ENCODE measurements at places on chromosomes 1 and 21.

- DNase-seq, result no peak
Measured at GRCh38 chr1:119001181-119002027, 13.3 kb upstream of the TBX15 start.

GRCh38 chr1:117007719-117008013 is 6.1 kb downstream of the CD101 start:
- no peak for DNase-seq

DNA sequence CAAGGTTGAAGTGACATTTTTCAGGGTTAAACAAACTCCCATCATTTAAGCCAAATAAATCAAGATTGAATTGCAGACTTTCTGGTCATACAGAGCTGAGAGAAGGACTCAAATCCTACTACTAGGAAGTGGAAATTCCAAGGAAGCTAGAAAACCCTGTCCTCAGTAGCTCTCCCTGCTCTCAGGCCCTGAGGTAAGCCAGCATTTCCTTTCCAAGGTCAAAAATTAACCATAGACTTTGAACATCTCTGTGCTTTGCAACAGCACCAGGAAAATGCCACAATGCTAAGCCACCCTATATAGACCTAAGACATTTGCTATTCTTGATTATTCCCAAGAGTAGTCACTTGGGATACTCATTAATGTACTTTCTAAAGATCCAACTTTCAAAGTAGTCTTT is 45.1 kb downstream of the LUZP1 start:
- no peak for DNase-seq

GRCh38 chr1:3011631-3012455 is 9.4 kb upstream of the ACTRT2 start:
- no peak for DNase-seq

DNA sequence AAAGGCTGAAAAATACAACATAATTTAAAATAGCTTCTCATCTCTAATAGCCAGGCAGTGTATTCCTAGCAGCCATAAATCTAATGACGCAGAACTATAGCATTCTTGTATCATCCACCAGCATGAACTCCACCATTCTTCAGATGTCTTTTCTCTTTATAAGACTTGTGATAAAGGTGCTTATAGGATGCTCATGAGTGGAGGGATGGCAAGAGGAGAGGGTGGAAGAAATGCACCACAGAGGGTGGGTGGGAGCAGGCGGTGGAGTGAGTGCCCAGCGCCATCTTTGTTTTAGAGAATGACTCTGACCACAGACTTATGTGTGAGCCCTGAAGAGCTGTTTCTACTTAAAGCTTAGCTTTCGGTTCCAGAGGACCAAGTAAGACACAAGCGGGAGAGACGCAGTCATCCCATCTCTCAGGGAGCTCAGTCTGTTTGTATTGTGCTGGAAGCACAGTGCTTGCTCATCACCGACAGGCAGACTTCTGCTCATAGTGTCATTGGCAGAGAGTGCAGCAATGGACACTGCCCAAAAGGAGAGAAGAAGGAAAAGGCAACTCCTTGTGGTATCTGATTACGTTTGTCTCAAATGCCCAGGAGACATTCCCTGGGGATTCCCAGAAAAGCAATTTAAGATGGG is 65.6 kb downstream of the KCNJ15 start:
- no peak for DNase-seq

- peak; percentile 14 for DNase-seq
Measured at GRCh38 chr1:61192663-61193330, 110.4 kb downstream of the NFIA start.

GRCh38 chr1:21449906-21450305 is 10.0 kb downstream of the NBPF3 start:
- peak; percentile 79 for DNase-seq

DNA sequence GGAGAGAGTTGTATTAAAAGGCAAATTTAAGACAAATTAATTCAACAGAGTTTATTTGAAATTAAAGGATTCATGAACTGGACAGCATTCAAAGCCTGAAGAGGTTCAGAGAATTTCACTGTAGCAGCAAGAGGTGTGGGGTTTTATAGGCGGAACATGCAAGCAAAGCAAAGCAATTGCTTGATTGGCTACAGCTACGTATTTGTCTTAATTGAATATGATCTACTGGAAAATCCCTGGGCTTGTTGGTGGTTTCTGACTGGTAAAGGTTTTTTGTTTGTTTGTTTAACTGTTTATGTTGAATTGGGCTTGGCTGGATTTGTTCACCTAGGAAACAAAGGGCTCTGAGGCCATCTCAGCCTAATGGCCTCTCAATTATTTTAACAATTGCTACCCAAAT is 61.5 kb downstream of the KCNK1 start:
- DNase-seq, result no peak

DNA sequence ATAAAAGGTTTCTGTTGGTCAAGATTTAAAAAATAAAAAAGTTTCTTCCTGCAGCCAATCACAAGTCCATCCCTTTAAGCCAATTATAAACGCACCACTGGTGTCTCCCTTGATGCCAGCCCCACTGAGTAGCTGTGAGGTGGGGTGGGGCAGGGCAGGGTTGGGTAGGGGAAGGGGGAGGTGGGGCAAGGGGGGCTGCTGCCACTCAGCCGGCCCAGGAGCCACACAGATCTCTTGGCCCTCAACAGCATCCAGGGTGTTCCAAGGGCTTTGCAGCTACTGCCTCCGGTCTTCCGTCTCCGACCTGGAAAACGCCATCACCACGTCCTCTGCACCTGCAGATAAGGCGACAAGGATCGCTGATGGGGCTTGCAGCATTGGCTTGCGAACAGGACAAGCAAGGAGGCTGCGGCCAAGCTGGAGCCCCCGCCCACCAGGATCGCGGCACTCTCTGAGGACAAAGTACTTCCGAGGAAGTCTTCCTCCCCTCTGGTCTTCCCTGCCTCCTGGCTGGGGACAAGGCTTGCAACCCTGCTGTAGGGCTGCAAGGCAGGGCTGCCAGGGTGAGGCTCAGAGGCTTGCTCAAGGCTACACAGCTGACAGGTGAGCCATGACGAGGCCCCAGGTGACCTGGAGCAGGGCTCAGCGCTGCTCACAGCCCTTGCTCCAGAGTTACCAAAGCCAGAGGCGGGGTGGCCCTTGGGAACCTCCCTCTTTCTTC is 26.8 kb upstream of the CLSTN1 start:
- no peak for DNase-seq

DNA sequence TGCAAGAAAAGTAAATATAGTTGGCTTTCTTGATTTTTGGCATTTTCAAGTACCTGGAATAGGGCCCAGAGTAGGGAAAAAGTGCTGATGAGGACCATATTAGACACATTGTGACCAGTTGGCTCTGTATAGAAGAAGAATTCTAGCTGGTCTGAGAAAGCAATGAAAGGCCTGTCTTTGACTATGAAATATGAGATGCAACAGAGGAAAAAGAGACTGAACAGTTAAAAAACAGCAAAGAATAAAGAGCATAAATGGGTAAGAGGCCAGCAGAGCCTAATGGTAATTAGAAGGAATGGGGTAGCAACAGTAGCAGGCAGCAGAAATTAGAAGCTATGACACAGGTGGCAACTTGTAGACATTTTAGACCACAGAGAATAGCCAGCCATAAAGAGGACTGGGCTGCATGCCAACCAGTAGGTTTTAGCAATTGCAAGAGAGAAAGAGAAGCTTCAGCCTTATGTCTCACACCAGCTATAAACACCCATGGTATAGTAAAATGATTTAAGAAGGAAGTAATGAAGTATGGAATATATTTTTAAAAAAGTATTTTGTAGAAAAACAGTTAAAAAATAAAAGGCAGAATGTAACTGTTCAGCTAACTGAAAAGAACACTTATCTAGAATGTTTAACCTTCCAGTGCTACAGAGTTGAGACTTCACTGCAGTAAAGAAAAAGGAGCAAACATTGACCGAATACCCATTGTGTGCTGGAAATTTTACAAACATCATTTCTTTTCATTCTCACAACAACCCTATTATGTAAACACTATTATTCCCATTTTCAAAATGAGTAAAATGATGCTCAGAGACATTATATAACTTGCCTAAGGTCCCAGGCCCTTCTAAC is 114.1 kb downstream of the LHX4 start:
- DNase-seq, result peak; percentile 65

GRCh38 chr1:26689504-26689903 is 6.3 kb upstream of the ARID1A start:
- no peak for DNase-seq

DNA sequence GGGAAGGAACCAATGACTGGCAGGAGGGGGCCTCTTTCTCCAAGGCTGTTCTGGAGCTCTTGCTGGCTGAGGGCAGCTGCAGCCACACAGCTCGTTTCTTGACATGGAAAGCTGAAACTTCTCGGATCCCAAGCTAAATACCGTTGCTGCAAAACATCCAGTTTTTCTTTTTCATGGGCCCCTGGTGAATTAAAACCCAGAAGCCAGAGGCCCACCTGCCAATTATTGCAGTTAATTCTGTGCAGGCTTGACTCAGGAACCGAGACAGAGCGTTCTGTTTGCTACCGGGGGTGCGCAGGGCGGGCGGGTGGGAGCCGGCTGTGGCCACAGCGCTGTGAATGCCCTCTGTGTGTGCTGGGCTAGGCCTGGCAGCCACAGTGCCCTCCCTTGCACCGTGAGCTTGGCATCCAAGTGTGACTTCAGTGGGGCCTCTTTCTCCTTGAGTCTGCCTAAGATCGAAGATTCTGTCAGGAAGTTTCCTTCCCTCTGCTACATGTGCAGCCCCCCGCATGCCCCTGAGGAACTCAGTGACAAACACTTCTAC is 19.9 kb upstream of the KCNE2 start:
- no peak for DNase-seq

GRCh38 chr21:41765973-41766882 is 624 bp downstream of the RIPK4 start:
- no peak for DNase-seq

DNA sequence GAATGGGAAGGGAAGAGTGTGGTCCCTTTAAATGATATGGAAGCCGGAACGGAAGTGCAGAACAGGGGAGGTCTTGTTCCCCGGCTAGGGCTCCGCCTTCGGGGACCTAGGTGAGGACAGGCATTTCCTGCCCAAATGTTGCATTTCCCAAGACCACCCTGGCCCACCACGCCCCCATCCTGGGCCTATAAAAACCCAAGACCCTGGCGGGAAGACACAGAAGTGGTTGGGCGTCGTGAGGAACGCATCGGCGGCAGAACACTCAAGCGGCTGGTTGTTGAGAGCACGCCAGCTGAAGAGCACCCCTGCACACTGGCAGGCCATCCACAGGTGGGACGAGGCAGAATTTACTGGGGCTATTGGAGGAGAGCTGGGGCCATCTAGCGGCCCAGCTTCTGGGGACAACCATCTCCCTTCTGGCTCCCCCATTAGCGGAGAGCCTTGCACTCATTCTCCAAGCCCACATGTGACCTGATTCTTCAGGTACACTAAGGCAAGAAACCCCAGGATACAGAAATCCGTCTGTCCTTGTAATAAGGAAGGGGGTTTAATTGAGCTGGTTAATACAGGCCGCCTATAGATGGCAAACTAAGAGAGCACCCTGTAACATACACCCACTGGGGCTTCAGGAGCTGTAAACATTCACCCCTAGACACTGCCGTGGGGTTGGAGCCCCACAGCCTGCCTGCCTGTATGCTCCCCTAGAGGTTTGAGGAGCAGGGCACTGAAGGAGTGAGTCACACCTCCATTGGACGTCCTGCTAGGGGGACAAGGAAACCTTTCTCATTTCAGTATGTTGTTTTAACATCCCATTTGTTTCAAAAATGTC is 1327.9 kb downstream of the BRINP3 start:
- DNase-seq, result no peak

DNA sequence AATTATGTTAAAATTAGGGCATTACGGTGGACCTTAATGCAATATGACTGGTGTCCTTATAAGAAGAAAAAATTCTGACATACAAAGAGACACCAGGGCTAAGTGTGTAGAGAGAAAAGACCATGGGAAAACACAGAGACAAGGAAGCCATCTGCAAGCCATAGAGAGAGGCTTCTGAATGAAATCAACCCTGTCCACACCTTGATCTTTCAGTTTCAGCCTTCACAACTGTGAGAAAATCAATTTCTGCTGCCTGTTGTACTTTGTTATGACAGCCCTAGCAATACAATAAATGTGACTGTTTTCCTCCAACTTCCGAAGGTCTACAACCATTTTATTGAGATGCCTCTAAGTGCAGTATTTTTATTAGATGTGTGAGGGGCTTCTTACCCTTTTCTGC is 1407.2 kb downstream of the MRPL39 start:
- DNase-seq, result no peak

GRCh38 chr1:35845766-35846165 is 37.2 kb upstream of the AGO1 start:
- DNase-seq, result no peak

- no peak for DNase-seq
Measured at GRCh38 chr1:19976317-19977003, 3.0 kb downstream of the PLA2G2A start.

- peak; percentile 83 for DNase-seq
Measured at GRCh38 chr1:44217809-44218410, 4.6 kb downstream of the DMAP1 start.

- peak; percentile 69 for DNase-seq
Measured at GRCh38 chr1:58854576-58854975, 70.7 kb upstream of the JUN start.

GRCh38 chr1:71170925-71171324 is 90.1 kb upstream of the ZRANB2 start:
- DNase-seq, result no peak
